ENCODE measurements at places on chromosomes 2 and 18.

DNA sequence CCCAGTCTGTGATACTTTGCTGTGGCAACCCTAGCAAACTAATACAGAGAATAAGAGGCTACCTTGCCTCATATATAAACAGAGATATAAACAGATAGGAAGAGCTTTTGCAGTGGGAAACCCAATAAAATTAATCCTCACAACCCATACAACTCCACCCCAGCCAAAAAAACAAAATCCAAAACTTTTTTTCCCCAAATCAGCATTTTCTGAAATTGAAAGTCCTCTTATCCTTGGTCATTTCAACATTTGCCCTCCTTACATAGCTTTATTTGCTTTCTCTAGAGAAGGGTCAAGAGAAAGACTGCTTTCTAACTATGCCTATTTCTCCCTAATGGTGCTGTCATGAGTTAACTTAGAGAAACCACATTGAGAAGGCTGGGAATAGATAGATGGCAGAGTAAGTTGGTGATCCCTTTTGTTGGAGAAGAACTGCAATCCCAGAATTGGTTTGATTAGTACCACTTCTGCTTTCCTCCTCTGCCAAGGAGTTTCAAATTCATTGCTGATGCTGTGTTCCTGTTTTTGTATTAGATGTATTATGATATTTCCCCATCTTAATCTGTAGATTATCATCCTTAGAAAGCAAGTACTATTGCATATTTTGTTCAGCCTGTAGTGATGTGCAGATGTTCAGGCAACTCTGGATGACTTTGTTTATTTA is 76.5 kb upstream of the B3GNT2 start:
- DNase-seq, result no peak

DNA sequence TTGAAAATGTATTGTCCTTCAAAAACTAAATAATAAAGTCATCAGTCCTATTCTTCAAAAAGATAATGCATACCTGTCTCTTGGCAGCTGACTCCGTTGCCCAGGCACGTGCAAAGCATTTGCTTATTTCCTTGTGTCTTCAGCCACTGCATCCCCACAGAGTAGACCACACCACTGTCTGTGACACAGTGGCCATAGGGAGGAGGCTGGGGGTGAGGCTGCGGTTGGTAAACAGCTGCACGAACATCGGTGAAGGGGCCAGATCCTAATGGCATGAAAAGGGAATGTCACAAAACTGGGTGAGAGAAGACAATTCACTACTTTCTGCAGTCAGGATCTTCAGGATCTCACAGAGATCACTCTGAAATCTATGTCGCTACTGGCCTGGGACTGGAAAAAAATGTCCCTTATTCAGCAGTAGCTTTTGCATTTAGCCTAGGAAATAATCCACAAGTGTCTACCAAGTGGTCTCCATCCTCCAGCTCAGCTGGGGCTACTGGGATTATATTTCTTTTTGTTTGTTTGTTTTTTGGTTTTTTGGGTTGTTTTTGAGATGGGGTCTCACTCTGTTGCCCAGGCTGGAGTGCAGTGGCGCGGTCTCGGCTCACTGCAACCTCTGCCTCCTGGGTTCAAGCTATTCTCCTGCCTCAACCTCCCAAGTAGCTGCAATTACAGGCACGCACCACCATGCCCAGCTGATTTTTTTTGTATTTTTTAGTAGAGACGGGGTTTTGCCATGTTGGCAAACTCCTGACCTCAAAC is 10.7 kb downstream of the FN1 start:
- no peak for DNase-seq

- DNase-seq, result no peak
Measured at GRCh38 chr18:24754583-24755253, 294.3 kb downstream of the HRH4 start.

DNA sequence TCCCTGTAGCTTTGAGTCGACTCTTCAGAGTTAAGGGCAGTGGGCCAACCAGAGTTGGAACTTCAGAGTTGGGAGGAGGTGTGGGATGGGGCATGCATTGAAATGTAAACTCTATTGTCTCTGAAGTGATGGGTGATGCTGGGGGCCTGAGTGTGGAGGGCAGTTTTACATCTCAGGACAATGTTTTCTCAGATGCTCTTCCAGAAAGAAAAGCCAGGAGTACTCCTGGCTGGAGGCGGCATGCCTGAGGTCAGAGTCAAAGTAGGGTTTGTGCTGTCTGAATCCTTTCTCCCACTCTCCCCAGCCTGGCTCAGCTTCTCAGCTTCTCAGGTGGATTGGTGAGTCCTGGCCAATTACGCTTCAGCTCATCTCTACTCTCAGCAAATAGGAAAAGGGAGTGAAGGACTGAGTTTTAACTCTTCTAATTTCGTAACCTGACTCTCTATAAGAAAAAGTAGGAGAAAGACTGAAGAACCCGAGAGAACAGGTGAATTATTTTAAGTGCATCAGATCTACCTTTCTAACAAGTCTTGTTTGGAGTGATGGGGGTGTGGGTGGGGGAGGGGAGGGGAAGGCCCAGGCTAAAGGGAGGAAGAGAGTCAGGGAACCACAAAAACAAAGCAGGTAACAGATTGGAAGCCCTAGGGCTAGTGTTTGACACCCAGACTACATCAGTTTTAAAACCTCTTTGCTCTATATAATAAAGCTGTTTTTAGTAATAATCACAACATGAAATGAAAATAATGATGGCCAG is 107.5 kb upstream of the PELI1 start:
- DNase-seq, result no peak

DNA sequence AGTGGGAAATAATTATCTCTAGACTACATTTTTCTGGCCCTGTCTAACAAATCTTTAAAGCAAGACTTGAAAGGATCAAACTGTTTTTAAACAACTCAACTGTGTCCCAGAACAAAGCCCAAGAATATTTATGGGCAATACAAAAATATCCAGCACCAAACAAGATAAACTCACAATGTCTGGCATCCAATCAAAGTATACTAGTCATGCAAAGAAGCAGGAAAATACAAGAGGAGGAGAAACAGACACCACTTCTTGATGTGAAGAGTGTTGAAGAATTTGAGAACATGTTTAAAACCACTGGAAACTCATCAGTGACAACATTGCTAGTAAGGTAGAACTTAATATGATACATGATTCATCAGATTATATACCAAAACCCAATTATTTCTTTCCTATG is 66.1 kb upstream of the CDC42EP3 start:
- DNase-seq, result no peak

DNA sequence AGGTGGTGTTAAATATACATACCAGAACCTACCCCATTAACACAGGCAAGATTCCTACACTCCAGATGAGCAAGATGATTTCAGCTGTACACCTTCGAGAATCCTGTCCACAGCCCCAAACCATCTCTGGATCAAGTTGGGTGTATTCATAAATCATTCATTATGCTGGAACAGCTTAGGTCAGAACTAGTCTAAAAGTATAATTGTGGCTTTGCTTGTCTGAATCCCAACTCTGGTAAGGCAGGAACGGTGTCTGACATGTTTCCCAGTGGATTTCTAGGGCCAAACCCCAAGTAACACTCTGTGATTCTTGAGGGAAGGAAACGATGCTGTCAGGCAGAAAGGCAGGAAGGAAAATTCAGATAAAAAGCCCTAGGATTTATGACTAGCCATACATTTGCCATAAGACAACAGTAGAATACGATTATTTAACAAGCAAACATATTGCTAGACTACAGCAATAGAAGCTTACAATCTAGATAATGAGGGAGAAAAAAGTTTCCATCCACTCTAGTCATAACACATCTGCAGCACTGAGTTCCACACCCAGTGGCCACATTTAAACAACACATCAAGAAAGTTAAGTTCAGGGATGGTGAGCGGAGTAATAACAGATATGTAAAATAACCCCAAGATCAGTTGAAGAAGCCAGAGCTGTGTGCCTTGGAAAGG is 444.8 kb downstream of the RND3 start:
- no peak for DNase-seq

- DNase-seq, result no peak
Measured at GRCh38 chr2:165725421-165725820, 68.6 kb downstream of the GALNT3 start.

DNA sequence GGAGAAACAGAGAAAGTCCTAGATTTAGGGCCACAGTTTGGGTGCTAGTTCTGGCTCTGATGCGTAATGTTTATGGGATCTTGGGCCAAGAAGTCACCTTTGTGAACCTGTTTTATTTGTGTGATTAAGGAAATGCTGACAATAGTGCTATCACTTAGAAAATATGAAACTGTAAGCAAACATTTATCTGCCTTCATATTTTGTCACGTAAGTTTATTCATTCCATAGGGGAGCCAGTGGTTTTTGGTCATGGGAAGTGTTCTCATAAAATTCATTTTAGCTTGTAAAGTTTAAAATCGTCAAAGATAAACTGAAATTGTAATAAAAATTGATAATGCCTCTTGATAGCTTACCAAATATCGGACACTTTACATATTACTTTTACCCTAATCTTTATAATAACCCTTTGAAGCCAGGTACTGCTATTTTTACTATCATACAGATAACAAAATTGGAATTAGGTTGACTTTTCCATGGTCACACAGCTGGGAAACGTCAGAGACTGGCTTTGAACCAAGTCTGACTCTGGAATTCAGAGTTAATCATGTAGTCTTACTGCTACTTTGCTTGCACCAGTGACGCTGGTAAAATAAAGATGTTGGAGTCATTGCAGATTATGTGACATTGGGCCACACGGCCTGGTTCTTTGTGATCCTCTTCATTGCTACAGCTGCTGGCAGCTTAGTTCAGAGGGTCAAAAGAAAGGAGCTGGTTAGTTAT is 99.7 kb downstream of the ICA1L start:
- DNase-seq, result no peak

- peak; percentile 21 for DNase-seq
Measured at GRCh38 chr2:888906-889566, 61.6 kb upstream of the SNTG2 start.

DNA sequence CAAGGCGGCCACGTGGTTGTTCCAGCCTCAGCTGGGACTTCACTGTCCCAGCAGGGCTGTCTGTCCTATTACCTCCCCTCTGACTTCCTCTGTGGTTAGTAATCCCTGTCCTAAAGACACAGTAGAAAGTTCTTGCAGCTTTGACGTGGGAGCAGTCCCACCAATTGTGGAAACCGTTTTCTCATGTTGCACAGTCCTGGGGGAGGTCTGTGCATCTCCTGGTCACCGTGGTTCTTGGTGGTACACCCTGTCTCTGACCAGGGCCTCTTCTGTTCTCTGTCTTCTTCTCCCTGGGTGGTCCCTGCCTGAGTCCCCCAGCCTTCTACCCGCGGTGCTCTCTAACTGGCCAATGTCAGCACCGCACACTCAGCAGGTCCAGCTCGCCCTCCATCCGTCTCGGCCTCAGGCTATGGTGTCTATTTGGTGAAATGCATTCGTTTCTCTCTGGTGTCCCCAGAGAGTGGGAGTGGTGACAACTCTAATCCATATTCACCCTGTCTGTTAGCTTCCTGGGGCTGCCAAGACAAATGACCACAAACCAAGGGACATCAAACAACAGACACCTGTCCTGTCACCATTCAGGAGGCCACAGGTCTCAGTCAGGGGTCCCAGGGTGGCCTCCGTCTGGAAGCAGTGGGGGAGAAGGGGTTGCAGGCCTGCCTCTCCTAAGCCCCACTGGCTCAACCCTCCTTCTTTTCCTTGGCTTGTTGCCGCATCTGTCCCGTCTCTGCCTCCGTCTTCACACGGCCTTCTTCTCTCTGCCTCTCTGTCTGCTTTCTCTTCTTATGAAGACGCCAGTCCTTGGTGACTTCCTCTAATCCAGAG is 99.8 kb downstream of the SH3BP4 start:
- DNase-seq, result no peak

DNA sequence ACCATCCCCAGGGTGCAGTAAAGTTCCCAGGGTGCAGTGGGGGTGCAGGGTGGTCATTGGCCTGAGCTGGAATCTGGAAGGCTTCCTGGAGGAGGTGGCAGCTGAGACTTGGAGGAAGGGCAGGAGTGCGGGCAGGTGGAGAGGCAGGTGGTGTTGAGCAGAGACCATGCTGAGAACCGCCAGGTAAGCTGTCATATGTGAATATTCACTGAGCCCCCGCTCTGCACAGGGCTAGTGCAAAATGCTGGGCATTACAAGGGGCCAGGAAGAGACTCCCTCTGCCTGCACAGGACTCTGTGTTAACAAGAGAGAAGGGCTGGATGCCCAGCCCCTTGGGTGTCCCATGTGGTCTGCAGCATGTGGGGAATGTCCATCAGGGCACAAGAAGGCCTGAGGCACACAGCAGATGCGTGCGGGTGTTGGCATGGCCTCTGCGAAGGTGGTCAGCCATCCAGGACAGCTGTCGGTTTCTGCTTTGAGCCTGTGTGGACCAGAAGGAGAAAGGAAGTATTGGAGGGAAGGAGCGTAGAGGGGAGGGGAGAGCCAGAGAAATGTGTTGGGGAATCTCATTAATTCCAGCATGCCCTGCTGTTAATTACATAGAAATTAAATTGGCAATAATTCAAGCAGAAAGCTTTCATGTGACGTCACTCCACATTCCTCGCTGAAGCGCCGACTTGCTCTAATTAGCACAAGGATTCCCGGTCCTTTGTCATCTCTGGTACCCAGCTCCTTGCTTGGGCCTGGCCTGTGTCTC is 62.8 kb upstream of the OTOS start:
- DNase-seq, result no peak

DNA sequence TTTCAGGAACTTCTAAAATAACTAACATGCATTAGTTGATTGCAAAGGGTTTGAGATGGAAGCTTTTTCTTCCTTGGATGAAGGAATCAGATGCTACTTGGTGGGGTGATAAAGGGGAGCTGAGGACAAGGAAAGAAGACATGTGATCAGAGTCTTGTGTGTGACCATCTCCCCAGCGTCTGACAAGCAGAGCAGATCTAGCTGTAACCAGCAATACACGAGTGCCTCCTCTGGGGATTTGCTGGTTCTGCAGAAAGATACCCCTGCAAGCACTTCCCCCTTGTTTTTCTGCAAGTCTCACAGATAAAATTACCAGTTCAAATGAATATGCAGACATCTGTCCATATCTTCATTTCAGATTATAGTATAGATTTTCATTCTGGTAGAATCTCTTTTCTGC is 2.7 kb downstream of the CDH7 start:
- DNase-seq, result no peak

DNA sequence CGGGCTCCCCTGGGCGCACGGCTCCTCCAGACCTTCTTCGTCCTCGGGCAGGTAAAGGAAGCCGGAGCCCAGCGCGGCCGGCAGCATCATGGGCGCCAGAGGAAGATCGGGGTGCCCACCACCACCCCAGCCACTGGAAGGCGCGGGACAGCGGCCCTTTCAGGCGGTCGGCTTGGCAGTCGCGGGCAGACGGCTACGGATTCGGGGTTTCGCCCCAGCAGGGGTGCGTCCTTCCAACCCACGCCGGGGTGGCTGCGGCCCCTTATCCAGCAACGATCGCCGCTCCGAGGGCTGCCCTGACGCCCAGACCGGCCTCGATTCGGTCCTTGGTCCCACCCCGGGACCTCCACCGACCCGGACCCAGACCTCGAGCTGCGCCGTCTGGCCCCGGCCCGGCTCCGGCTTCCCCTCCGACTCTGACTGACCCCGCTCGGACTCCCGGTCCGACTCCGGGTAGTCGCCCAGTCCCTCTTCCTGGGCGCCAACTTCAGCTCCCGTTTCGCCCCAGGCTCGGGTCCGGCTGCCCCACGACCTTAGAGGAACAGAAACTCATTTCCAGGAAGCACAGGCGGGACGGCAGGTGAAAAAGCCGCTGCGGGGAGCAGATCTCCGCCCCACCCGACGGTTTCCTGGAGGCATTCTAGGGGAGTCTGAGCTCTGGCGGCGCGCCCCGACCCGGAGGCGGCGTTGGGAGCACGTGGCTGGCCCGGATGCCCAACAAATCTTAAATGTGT is 30.2 kb upstream of the SSB start:
- peak; percentile 71 for DNase-seq
